ENCODE measurements at places on chromosomes 11 and 22.
A peak's percentile ranks its signal among the peaks of the same experiment; 100 is the strongest.

- DNase-seq, result no peak
Observed at GRCh38 chr11:74084796-74085541, 76.1 kb upstream of the UCP3 start.

DNA sequence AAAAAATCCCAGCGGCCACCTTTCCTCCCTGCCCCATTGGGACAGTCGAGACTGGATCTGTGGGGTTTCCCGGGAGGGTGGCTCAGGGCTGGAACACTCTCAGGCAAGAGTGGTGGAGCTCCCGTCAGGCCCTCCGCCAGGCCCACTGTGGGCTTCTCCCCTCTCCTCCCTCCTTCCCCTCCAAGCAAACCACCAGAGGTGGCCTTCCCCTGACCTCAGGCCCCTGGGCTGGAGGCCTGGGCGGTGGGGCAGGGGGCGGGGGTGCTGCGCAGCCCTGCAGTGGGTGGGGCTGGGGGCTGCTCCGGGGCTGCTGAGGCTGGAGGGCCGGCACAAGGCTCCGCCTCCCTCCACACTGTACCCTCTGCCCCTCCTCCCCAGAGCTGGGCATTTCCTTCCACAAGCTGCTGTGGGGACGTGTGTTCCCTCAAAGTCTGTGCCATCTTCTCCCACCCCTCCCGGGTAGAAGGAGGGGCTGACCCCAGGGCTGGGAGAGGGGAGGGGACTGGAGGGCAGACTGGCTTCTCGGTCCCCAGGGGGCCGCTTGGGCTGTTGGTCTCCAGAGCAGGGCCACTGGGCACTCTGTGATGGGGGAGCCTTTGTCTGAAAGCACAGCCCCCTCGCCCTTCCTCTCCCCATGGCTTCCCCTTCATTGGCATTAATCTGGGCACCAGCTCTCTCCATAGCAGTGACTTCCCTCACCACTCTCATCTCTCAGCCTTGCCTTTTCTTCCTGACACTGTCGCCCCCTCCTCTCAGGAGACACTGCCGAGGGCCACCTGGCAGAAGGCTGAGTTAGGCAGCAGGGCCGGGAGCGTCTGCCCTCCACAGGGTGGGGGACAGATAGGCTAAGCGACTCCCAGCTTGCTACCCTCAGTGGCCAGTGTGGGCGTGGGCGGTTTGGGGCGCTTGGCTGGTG, 7.1 kb downstream of the RCOR2 start:
- DNase-seq, result no peak

GRCh38 chr11:108807262-108807661, 142.4 kb downstream of the DDX10 start:
- DNase-seq, result no peak

DNA sequence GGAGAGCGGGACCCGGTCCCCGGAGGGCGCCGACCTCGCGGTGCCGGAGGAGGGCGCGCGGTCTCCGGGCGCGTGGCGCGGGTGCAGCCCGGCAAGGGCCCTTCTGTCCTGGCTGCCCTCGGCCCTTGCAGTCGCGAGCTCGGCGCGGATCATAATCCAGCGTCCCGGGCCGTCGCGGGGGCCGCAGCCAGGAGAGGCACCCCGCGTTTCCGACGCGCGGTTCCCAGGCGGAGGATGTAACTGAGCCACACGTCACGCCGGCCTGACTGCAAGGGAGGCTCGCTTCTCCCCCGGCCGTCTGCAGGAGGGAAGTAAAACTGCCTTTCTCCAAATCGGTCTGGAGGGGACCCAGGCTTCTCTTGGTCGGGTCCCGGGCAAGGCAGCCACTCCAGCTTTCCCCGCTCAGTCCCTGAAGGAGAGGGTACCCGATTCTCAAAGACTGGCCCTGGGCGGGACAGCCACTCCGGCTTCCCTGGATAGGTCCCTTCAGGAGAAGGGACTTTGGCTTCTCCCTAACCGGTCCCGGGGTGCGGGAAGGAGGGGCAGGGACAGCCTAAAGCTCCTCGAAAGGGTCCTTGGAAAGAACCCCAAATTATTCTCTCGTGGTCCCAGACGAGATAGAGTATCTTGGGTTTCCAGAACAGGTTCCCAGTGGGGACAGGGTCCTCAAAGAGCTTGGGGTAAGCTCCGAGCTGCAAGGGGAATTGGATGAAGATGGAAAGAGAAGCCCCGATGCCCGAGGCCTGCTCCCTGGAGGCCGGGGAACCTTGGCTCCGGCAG, 836 bp downstream of the SPON1 start:
- DNase-seq, result no peak

- DNase-seq, result no peak
Observed at GRCh38 chr11:44088377-44088776, 7.1 kb upstream of the EXT2 start.

DNA sequence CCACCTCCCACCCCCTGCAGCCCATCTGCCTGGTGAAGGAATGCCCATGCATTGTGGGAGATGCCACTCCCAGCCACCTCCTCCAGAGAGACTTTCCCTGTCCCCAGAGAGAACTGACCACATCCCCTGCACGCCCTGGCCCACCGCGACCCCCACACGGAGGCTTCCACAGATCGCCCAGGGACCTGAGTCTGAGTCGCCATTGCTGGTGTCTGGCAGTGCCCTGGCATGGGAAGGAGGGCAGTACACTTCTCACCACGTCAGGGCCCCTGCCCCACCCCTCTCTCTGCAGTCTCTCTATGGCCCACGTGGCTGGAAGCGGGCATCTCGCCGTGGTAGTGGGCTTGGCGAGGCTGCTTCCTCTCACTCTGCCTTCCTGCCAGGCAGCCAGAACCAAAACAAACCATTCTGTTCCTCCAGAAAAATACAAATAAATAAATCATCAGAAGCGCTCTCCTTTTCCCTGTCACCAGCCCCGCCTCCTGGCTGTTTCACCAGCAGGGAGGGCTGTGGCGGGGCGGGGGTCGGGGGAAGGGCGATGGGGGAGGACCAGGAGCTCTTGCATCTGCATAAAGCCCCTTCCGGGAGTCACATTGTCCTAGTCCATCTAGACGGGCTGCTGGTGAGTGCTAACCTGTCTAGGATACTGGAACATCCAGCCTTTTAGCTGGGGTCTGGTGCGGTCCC, 20.9 kb downstream of the SHISAL1 start:
- DNase-seq, result peak; percentile 6

- no peak for DNase-seq
Observed at GRCh38 chr22:32475468-32476010, 928 bp downstream of the FBXO7 start.

DNA sequence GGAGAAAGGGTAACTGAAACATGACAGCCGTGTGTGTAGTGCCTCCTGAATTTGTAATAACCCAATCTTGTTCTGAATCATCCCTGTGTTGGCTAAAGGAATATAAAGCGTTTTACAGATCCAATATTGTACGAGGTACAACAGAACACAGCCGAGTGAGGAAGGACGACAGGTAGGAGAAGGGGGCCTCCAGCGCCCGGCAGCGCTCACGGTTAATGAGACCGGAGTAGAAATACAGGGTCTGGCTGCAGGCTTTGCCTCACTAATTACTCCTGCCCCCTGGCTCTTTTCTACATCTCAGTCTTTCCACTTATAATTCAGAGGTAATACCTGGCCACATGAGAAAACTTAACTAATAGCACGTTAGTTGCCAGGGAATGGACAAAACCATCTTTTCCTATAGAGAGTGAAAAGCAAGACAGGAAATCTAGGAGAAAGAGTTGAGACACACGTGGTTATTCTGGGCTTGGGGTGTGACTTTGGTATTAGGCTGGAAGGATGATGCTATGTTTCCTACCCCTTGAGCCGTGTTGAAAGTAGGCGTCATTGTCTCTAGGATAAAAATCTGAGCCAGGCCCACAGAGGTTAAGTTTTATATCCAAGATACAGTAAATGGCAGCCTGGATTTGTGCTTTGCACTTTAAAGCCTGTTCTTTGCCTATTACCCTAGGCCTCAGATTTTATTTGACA, 54.1 kb downstream of the GRIK4 start:
- no peak for DNase-seq

GRCh38 chr11:119028346-119029068, 2.2 kb downstream of the SLC37A4 start:
- DNase-seq, result no peak

GRCh38 chr11:94305146-94305545, 766 bp downstream of the IZUMO1R start:
- no peak for DNase-seq

GRCh38 chr11:69862331-69862771, 43.1 kb upstream of the FGF3 start:
- DNase-seq, result no peak

GRCh38 chr11:104573441-104573990, 324.7 kb downstream of the CASP12 start:
- no peak for DNase-seq

GRCh38 chr11:116215471-116216113, 557.2 kb downstream of the BUD13 start:
- DNase-seq, result no peak

DNA sequence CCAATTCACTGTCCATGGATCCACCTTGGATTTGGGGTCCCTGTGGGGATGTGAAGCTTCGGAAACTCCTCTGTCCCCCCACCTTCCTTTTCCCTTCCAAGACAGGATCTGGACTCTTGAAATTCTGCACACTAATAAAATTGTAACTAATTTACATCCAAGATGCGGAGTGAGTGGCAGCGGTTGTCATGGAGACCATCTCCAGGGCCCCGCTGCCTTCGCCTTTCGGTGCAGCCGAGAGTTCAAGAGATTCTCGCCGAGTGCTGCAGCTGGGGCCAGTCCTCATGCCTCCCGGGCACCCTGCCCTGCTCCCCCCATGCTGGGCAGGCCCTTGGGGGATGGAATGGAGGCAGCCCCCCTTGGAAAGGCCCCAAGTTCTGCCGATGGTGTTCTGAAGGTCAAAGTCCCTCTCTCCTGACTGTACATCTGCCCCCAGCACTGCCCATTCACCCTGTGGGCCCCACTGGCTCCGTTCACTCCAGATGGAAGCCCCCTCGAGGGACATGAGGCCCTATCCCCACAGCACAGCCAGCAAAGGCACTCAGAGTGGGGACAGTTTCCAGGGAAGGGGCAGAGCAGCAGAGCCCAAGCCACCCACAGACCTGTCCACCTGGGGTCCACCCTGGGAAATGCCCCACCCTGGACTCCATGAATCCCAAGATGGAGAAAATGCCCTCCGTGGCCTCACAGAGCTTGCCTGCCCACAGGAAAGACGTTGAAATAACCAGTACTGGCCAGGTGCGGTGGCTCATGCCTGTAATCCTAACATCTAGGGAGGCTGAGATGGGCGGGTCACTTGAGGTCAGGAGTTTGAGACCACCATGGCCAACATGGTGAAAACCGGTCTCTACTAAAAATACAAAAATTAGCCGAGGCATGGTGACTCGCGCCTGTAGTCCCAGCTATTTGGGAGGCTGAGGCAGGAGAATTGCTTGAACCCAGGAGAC, 25.9 kb downstream of the IGLL1 start:
- no peak for DNase-seq

DNA sequence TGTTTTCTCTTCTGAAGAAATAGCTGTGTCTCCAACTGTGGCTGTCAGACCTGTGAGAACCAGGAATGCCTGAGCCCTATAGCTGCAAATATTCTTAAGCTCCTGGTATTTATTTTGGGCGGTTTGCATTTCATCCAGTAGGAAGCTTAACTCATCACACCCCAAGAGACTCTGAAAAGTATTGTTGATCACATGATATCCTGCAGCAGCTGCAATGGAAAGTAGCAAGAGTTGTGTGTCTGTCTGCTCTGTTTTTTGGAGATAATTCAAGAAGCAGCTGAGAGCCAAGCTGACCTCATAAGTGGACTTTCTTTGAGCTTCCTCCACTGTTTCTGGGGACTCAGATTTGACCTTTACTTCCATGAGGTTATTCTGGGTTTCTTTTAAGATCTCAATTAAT, 36.4 kb upstream of the MRPL17 start:
- DNase-seq, result no peak

GRCh38 chr11:118641397-118642019, 34.1 kb downstream of the PHLDB1 start:
- DNase-seq, result no peak

- no peak for DNase-seq
Observed at GRCh38 chr11:72535194-72535547, 100.8 kb upstream of the CLPB start.

DNA sequence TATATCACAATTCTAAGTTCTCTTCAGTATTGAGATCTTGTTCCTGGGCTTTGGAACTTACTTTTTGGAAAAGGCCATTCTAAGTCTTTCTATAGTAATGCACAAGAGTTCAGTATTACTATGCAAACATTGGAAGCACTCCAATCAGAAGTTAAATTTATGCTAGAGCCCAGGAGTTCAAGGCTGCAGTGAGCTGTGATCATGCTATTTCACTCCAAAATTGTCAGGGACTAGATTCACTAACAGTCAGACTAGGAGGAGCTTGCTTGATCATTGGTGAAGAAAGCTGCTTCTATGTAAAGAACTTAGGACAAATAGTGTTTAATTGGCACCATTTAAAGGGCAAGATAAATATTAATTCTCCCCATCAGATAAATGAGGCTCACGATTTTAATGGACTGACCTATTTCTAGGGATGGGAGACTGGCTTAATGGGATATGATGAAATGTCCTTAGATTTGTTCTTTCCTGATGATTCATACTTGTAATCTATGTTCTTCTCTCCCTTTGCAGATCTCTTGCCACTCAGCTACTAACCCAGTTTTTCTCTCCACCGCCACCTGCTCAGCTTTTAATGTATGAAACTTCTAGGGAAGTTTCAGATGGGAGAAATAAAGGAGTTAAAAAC, 32.6 kb upstream of the TMEM123 start:
- DNase-seq, result no peak

DNA sequence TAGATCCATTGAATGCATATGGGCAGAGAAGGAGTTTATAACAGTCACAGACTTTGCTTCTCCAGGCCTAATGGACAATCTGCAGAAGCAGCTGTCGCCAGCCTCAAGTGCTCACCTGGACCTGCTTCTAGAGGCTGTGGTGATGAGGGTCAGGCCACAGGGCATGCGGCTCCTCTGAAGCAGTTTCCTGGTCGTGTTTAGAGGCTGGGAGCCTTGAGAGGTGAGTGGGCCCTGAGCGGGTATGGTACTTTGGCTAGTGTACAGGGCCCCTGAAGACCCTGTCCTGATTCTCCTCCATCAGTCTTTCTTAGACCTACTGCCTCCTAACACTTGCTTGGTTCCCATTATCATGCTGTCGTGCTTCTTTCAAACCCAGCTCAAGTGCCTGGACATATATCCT, 41.2 kb downstream of the NXPE2 start:
- no peak for DNase-seq

GRCh38 chr11:76714493-76714892, 43.9 kb upstream of the LRRC32 start:
- DNase-seq, result no peak

DNA sequence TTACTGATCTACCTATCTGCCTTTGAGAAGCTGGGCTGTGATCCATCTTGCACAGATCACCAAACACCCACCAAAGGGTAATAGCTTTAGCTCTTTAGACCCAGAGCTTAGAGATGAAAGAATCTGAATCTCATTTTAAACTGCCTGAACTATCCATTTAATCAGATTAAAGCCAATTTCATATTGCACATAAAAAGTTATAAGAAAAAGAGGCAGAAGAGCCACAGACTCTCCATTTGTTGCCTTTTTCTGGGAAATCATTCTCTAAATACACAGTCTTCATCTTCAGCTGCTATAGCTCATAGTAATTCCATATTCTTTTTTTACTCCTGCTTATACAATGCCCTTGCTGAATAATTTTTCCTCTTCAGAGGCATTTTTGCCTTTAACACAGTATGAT, 271.2 kb downstream of the DLG2 start:
- DNase-seq, result no peak

GRCh38 chr11:9980931-9981330, 313.1 kb downstream of the SBF2 start:
- no peak for DNase-seq
